ENCODE measurements at places on chromosomes 7 and 10.

DNA sequence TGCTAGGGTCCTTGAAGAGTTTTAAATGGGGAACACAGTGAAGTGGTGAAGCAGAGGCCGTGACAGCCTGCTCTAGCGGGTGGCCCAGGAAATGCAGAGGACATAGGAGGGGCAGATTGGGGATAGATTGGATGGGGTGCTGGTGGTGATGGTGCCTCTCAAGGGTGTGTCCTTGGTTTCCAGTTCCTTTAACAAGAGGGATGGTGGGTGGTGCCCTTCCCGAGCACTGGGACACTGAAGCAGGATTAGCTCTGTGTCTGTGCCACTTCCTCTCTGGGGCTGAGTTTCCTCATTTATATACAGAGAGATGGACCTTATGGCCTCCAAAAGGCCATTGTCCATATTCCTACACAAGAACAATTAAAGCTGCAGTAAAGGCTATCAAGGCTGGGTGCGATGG is 285.5 kb downstream of the TCF7L2 start:
- DNase-seq, result no peak

- DNase-seq, result no peak
These were observed 6.8 kb upstream of the GPR15LG start for GRCh38 chr10:84166620-84167288.

DNA sequence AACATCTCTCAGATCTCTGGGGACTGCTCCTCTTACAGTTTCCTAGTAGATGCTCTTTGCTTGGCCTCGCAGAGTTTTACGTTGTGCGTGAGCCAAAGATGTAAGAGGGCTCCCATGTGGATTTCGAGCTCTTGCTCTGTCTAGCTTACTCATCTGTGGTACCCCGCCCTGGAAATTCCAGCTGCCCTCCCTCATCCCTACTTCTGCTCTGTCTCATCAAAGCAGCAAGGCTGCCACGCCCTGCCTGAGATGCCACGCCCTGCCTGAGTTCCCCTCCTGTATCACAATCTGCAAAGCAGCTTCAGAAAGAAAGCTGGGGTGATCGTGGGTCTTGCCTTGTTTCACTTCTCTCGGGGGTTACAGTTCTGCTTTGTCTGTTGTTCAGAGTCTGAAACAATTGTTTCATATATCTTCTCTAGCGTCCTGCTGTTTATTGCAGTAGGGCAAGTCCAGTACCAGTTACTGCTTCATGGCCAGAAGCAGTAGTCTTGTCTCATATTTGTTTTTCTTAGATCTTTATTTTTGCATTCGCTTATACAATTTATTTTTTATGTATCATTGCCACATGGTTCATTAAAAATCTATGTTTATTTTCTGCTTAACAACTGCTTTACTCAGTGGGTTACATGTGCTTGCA is 36.1 kb upstream of the CCNY start:
- DNase-seq, result peak; percentile 56

- peak; percentile 86 for DNase-seq
These were observed 54.5 kb downstream of the COA1 start for GRCh38 chr7:43674559-43675436.

GRCh38 chr10:6868036-6868725 is 288.1 kb upstream of the PRKCQ start:
- DNase-seq, result no peak

GRCh38 chr7:104980440-104980839 is 33.6 kb upstream of the KMT2E start:
- no peak for DNase-seq

DNA sequence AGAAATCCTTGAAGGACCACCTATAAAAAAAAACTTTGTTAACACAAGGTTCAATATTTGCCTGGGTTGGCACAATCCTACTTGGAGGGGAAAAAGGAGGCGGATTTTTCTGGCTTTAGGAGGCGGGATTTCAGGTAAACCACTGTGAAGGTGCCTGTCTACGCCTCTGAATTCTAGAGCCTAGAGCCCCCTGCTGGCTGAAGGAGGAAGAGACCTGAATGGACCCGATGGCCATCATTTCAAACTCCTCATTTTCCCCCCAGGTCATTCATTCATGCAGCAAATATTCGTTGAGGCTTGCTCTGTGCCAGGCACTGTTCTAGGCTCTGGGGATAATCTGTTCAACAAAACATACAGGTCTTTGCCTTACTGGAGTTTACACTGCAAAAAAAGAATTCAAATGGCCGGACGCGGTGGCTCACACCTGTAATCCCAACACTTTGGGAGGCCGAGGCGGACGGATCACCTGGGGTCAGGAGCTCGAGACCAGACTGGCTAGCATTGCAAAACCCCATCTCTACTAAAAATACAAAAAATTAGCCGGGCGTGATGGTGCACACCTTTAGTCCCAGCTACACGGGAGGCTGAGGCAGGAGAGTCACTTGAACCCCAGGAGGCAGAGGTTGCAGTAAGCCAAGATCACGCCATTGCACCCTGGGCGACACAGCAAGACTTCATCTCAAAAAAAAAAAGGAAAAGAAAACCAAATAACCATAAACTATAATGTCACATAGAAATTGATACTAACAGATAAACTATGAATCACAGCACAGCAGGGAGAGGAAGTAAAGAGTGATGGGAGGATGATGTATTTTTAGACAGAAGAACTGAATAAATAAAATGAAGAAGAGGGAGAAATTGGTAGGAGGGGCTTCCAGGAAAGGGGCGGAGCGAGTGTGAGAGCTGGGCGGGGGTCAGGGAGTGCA is 90.1 kb upstream of the NFE2L3 start:
- DNase-seq, result no peak

DNA sequence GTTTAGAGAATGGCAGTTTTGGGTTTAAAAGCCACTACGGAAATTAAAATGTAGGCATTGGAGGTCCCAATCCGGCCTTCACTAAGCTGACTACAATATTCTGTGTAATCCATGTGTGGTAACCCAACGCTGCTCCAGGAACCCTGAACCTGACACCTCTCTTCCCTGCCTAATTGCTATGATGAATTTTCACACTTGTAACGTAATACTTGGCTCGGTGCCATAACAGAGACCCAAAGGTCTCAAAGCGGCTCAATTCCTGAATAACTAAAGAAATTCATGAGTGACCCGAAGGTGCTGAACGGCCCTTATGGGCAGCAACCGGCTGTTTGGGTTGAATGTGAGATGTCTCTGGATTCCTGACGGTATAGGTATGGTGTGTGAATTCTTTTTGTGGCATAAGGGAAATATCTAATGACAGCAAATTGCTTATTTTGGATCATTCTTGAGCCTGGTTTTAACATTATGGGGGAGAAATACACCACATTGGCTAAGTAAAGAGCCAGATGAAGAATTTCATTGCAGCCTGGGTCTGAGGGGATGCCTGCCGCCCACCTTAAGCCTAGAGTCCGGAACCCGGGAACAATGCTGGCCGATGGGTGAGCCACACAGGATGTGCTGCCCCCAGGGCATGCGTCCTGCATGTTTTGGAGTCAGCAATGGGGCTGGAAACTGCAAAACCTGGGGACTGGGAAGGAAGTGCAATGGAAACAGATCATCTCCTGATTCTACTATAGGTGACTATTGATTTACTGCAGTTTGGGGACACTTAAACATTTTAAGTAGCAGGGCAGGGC is 69.7 kb upstream of the FZD8 start:
- DNase-seq, result no peak

DNA sequence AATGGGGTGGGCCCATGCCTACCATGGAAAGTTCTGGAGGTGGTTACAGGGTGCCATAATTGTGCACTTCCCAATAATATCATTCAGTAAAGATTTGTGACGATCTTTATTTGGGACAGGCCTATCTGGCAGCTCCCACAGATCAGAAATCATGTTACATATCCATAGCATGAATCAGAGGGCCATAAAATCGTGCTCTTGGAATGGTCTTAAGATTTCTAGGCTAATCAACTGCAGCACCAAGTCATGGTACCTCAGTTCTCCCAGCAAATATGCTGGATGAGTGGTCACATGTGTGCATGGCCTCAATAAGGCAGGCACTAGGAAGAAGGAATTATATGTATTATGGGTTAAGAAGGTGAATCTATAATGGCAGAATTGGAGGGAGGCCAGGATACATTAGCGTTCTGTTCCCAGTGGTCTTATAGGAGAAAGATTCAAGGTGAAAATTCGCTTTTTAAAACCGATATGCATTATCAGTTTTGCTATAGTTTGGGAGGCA is 134.7 kb downstream of the NRP1 start:
- DNase-seq, result no peak
